ENCODE measurements at places on chromosomes 7 and 10.

DNA sequence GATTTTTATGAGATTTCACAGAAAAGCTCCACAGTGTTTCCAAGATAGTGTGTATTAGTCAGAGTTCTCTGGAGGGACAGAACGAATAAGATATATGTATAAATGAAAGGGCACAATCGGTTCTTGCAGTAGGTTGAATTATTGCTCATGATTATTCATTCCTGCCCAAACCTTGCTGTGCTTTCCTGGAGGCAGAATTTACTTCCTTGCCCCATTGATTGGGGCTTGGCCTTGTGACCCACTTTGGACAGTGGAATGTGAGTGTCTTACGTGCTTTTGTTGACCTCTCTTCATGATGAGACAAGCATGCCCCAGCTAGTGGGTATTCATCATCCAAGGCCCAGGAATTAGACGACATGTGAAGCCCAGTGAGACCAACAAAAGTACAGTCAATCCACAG, 53.0 kb upstream of the ABCB5 start:
- DNase-seq: no peak

DNA sequence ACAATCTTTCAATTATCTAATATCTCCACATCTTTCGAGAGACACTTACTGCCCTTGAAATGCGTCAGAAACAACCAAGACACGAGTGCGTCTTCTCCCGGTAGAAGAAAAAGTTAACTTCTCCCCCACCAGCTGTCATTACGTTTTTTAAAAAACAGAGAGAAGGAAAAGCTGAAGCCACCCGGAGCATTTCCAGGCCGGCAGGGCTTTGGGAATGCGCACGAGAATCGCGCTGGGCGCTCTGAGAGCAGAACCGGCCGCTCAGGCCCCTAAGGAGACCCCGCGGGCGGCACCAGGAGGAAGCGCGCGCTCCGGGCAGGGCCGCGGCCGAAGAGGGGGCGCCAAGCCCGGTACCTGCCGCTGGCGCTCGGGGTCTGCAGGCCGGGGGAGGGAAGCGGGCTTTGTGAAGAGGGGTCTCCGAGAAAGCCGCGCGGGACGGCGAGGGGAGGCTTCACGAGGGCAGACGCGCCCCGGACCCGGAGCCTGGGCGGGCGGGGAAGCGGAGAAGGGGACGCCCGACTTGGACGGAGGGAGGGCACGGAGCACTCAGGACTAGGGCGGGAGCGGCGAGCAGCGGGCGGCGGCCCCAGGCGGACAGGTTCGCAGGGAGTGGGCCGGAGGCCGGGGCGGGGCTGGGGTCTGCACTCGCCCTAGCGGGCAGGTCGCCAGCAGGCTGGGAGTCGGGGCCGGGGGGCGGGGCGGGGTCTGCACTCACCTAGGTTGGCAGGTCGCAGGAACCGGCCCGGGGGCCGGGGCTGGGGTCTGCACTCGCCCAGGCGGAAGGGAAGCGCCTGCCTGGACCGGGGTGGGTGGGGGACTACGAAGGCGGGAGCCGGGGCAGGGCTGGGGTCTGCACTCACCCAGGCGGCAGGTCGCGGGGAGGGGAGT, 932 bp downstream of the ESYT2 start:
- DNase-seq: no peak

- no peak for DNase-seq
Observed at GRCh38 chr7:22569586-22570321, 69.8 kb upstream of the STEAP1B start.

GRCh38 chr7:7766671-7767070, 48.3 kb upstream of the RPA3 start:
- no peak for DNase-seq

- no peak for DNase-seq
Observed at GRCh38 chr10:14945108-14945507, 8.8 kb downstream of the DCLRE1C start.

GRCh38 chr10:133097961-133098360, 10.2 kb downstream of the ADGRA1 start:
- DNase-seq: no peak

DNA sequence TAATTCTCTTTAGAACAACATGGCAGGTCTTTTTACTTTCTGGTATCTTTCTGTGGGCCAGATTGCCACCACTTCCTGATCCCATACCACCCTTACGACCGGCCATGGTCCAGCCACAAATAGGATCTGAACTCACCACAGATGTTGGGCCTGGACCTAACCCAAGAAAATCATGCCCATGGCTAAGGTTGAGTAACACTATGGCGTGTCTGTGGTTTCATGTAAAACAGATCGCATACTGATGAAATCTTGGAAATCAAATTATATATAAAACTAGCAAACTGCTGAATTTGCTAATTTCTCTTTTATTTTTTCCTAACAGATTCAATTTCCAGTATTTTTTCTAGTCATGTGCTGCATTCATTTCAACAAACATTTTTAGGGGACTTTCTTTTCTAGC, 77.2 kb downstream of the CH25H start:
- no peak for DNase-seq

DNA sequence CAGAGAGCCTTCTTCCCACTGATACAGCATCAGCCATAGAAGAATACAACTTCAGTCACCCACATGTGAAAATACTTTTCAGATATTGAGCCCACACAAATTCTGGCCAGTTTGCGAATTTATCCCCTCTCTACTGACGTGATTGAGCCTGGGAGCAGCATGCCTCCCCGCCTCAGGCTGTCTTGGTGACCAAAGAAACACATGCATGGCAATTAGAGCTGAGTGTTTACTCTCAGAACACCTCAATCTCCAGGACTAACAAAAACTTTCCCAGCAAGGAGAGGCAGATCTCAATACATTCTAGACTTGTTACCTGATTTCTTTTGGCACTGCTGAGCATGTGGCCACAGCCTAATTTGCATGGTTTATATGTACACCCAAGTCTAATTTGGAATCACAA, 122.5 kb downstream of the TMEM26 start:
- no peak for DNase-seq

DNA sequence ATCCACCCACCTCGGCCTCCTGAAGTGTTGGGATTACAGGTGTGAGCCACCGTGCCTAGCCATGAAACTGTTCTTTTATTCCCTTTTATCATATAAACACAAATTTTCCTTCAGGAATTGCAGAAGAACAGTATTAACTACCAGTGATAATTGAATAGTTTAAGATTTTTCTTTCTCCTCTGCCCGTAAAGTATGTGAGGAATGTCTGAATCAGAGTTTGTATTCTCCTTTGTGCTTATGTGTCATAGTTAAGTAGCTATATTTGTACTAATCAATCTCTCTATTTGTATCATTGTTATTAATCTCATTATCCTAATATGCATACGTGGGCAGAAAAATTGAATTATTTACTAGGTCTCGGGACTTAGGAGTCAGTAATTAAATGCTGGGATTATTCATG, 83.6 kb downstream of the ZNF277 start:
- DNase-seq: no peak

DNA sequence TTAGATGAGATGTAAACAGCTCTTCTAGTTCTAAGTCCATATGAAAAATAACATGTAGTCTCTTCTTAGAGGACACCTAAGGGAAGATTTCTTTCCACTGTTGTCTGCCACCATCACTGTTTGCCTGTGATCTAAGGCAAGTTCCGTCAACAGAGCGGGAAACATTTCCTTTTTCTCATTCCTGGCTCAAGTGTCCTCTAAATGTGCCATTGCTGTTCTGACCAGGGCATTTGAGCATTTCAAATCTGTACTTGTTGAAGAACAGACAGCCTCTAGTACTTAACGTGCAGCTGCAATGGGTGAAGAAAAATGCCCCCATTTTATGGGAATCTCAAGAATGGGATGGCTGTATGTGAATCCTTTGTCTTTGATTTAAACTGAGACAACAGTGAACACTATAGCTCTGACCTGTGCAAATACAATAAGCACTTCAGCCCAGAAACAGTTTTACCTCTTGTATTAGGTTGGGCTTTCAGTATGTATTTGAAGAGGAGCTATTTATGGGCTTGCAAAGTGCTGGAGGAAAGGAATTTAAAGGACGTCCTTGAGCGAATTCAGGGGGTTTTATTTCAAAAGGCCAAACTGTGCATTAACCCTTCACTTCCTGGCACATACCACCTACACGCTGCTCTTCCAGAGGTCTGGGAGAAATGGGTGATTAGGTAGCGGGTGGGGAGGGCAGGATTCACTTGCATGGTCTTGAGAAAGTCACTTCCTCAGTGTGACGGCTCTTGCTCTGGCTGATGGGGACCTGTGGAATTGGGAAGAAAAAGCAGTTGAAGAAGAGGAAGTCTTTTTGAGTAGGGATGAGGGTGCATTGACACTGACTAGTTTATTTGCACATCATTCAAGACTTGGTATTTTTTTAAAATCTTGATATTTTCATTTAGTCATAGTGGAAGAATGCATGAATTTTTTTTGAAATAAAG, 66.1 kb downstream of the THNSL1 start:
- DNase-seq: no peak

GRCh38 chr7:16080131-16080530, 341.2 kb downstream of the CRPPA start:
- DNase-seq: no peak

- no peak for DNase-seq
Observed at GRCh38 chr10:614790-615582, 74.5 kb downstream of the DIP2C start.

GRCh38 chr10:16856567-16856966, 39.3 kb upstream of the RSU1 start:
- DNase-seq: no peak

- no peak for DNase-seq
Observed at GRCh38 chr10:78377356-78377755, 343.7 kb downstream of the RPS24 start.

GRCh38 chr10:110137142-110137545, 70.3 kb upstream of the MXI1 start:
- DNase-seq: no peak

GRCh38 chr10:110870823-110871297, 868 bp upstream of the PDCD4 start:
- DNase-seq: no peak

GRCh38 chr7:135710417-135711138, 17.4 kb downstream of the SLC13A4 start:
- DNase-seq: peak; percentile 12

DNA sequence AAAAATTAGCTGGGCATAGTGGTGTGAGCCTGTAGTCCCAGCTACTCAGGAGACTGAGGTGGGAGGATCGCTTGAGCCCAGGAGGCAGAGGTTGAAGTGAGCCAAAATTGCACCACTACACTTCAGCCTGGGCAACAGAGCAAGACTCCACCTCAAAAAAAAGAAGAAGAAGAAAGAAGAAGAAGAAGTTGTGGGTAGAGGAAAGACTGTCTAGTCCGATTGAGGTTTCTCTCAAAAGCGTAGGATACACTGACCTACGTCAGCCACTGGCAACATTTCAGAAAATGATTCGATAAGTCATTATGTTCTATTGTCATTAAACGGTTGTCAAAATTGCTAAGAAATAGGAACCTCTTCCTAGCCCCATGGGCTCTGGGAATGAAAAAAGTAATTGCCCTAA, 22.3 kb upstream of the RHBDD2 start:
- DNase-seq: no peak
